ENCODE measurements at places on chromosomes 4 and X.

DNA sequence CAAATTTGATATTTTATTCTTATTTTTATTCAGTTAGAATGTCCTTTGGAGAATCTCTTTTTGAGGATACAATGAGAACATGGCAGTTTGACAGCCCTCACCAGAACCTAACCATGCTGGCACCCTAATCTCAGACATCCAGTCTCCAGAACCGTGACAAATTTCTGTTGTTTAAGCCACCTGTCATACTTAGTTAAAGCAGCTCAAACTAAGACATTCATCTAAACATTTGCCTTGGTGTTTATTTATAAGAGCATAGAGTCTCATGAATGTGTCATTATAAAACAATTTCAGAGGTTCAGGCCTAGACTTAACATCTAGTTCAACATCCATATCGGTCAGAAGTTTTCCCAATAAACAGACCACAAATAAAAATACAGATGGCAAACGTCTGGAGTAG is 125.1 kb upstream of the FUNDC1 start:
- DNase-seq: no peak

- DNase-seq: no peak
These were observed 54.4 kb upstream of the ESX1 start for GRCh38 chrX:104309169-104309568.

GRCh38 chr4:56791316-56791715 is 30.2 kb downstream of the SPINK2 start:
- DNase-seq: no peak

DNA sequence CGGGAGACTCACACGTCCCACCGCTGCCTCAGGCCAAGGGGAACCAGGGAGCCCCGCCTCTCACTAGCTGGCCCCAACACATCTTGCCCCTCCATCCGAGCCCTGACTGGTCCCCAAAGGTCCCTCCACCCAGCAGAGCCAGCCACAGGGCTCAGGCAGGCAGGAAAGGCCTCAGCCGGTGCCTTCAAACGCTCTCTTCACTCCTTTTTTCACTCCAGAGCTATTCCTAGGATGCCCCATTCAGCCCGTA is 1.5 kb upstream of the ARHGAP4 start:
- DNase-seq: no peak

DNA sequence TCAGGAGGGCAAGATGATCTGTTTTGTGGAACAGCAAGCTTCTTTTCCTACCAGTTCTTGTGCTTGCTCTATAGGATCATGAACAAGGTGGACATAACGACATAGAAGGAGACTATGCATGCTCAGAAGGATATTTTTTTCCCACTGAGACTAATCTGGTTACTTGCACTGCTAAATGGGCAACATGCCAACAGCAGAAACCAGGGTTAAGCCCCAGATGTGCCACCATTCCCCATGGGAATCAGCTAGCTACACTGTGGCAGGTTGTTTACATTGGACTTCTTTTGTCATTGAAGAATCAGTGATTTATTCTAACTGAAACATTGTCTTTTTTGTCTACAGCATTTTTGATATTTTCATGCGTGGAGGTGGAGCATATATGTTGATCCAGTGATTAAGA is 165.6 kb downstream of the C4orf33 start:
- no peak for DNase-seq

DNA sequence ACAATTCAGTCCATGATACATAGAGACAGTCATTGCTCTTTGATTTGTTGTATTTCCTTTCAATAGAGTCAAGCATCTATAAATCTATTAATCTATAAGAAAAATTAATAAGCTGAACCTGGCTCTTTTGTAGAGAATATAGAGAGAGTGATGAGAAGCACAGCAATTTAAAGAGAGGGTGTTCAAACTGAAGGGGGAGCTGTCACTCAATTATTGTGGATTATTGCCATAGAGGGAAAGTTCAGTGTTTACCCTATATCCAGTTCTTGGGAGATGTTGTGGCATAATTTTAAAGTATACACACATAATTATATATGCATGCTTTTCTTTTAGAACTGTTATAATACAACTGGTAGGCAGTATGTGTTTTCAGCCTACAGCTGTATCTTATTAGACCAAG is 1469.0 kb upstream of the PABPC4L start:
- no peak for DNase-seq

DNA sequence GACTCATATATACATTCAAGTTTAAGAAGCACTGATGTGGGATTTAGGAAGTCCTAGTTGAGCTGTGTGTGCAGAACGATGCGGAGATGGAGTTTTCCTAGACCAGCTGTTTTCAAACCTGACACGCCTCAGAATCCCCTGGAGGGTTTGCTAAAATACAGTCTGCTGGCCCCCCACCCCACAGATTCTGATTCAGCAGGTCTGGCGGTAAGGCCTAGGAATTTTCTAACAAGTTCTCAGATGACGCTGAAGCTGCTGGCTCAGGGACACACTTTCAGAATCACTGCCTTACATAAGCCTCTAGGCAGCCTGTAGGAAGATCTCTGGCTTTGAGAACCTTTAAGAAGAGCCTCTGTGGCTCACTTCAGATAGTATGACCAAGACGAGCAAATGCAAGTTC is 73.1 kb downstream of the PHEX start:
- no peak for DNase-seq

GRCh38 chr4:150152766-150153165 is 74.5 kb downstream of the DCLK2 start:
- DNase-seq: no peak

Measured in ascending aorta (tissue), 2 donors.